ENCODE measurements at places on chromosomes 6 and 20.

- no peak for DNase-seq
These were observed 193.1 kb downstream of the CDH4 start for GRCh38 chr20:61445138-61445537.

- no peak for DNase-seq
These were observed 3.8 kb downstream of the NFKBIE start for GRCh38 chr6:44261581-44261980.

DNA sequence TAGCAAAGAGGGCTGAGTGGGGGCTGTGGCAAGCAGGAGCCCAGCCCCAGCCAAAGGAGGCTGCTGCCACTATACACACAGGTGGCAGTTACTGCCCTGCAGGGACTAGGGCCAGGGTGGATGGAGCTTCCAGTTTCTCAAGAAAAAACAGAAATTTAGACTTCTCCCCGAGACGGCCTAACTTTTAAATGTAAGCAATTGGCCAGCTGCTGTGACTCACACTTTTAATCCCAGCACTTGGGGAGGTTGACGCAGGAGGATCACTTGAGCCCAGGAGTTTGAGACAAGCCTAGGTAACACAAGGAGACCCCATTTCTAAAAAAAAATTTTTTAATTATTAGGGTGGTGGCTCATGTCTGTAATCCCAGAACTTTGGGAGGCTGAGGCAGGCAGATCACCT is 98.2 kb upstream of the NFATC2 start:
- DNase-seq, result no peak

- DNase-seq, result no peak
These were observed 190.8 kb downstream of the EPM2A start for GRCh38 chr6:145544514-145544913.

GRCh38 chr6:151761851-151762250 is 45.6 kb upstream of the ESR1 start:
- no peak for DNase-seq

DNA sequence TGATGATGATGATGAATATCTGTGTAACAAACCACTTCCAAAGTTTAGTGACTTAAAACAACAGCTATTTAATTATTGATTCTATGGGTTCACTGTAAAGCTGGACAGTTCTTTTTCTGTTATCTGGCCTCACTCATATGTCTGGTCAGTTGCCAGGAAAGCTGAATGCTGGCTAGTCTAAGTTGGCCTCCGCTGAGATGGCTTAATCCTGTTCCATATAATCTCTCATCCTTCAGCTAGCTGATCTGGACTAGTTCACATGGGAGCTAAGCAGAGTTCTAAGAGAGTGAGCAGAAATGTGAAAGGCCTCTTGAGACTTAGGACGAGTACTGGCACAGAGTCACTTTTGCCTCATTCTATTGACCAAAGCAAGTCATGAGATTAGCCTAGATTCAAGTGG is 334.7 kb upstream of the FLRT3 start:
- DNase-seq, result no peak

- DNase-seq, result no peak
These were observed 84.0 kb downstream of the NCR2 start for GRCh38 chr6:41419385-41419784.

- DNase-seq, result no peak
These were observed 15.1 kb downstream of the PKIG start for GRCh38 chr20:44597516-44597915.

DNA sequence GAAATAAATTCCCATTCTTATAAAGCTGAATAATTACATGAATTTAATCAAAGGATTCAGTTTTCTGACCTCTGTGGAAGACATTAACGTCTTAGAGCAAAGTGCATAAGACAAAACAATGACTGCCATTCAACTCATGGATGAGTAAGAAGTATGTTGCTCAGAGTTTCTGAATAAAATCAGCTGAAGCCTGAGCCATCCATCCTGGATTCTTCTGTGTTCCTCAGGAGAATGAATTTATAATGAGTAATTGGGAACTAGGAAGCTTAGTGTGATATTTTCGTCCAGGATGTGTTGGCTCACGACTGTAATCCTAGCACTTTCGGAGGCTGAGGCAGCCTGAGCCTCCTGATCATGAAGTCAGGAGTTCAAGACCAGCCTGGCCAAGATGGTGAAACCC is 62.8 kb downstream of the PERP start:
- DNase-seq, result no peak

DNA sequence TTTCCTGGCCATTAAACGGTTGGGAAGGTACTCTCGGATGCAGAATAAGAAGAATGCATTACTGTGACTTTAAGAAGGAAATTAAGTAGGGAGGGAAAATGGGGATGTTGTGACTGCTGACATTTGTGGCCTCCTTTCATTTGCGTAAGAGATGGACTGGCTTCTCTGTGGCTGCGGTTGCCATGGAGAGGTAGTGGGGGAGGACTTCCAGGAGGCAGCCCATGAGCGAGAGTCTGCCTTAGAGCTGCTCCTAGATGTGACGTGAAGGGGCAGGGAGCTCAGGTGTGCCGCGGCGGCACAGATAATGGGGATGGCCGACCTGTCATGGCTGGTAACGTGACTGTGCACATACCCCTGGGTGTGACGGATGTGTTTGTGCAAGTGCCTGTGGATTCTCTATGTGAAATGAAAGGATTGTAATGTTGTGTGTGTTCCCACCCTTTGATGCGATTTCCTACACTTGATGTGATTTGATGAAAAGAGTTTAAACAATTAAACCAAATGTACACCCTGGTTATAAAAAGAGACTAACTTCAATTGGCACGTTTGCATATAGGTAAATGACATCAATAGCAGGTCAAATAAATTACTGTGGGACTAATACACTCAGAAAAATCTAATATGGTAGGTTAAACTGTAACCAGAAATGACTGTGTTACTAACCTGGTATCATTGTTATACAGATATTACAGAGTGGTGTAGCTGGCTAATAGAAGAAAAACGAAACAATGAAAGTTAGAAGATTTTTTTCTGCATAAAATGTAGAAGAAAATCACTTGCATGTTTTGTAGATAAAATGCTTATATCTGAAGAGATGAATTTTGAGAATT is 48.9 kb downstream of the HIVEP1 start:
- no peak for DNase-seq

DNA sequence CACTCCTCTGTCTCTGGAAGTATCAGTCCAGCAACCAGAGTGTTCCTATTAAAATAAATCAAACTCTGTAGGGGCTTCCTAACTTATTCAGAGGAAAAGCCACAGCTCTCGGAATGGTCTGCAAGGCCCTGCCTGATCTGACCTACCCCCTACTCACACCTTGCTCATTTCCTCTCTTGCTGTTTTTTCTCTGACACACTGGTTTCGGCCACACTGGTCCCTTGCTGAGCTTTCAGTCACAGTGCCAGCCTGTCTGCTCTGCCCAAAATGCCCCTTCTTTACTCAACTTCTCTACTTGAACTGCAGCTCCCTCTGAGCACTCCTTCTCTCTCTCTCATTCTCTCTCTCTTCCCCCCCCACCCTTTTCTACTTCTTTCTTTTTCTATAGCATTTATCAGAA is 430.2 kb downstream of the UTRN start:
- DNase-seq, result no peak

- DNase-seq, result no peak
These were observed 190.4 kb upstream of the JAG1 start for GRCh38 chr20:10864076-10864672.

DNA sequence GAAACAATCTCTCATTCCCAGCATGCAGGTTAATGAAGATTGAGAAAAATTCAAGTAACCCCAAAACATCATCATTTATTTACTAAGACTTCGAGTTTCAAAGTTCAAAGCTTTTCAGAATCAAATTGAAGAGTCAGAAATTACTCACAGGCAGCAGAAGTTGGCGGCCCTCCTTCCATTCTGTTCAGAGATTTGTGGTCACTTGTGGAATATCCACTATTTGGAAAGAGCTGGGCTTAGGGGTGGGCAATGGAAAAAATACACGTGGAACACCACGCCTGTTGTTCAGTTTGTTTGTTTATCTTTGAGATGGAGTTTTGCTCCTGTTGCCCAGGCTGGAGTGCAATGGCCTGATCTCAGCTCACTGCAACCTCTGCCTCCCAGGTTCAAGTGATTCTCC is 108.6 kb upstream of the NAA20 start:
- no peak for DNase-seq

GRCh38 chr6:73704260-73704659 is 8.3 kb downstream of the CD109 start:
- no peak for DNase-seq

- no peak for DNase-seq
These were observed 469 bp downstream of the SYNJ2 start for GRCh38 chr6:157982102-157982562.

GRCh38 chr6:148487461-148487860 is 144.8 kb downstream of the SASH1 start:
- DNase-seq, result no peak

DNA sequence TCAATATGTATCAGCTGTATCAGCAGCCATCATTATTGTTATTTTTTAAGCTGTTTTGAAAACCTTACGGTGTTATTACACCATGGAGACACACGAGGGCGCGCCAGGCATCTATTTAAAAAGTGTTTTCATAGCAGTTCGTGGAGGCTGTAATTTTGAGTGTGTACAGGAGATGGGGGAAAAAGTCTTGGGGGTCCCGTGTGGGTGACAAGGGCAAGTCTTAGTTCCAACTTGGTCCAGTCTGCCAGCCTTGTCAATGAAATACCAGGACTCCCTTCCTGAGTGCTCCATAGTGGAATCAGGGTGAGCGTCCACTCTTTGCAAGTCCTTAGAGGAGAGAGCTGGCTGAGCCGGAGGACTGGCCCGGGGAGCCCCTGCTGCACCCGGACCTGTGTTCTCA is 43.3 kb downstream of the SLC2A10 start:
- peak; percentile 21 for DNase-seq

- DNase-seq, result no peak
These were observed 29.1 kb downstream of the PLCG1 start for GRCh38 chr20:41166201-41167117.

DNA sequence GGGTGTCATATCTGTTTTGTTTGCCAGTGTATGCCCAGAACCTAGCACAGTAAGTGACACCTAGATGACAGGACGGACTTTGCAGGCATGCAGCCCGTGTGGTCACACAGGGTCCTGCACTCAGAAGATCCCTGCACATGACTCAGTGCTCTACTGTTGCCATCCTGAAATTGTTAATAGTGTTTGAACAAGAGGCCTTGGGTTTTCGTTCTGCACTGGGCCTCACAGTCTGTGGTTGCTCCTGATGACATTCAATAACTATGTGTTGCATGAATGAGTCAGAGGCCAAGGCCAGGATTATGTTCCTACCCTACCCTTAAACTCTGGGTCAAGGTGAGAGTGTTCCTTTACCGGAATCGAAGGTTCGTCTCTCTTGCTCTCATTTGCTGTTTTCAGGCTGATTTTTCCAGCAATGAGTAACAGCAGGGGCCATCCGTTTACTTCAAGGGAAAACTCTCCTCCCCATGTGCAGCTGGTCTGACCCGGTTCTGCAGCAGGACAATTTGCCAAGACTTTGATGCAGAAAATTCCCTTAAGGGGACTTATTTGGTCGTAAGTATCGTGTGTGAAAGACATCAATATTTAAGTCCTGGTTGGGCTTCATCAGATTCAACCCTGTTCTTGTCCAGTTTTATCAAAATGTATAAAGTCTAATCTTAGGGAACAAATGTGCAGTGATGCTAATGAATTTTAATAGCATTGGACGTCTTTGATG is 13.0 kb upstream of the PFDN4 start:
- DNase-seq, result no peak

DNA sequence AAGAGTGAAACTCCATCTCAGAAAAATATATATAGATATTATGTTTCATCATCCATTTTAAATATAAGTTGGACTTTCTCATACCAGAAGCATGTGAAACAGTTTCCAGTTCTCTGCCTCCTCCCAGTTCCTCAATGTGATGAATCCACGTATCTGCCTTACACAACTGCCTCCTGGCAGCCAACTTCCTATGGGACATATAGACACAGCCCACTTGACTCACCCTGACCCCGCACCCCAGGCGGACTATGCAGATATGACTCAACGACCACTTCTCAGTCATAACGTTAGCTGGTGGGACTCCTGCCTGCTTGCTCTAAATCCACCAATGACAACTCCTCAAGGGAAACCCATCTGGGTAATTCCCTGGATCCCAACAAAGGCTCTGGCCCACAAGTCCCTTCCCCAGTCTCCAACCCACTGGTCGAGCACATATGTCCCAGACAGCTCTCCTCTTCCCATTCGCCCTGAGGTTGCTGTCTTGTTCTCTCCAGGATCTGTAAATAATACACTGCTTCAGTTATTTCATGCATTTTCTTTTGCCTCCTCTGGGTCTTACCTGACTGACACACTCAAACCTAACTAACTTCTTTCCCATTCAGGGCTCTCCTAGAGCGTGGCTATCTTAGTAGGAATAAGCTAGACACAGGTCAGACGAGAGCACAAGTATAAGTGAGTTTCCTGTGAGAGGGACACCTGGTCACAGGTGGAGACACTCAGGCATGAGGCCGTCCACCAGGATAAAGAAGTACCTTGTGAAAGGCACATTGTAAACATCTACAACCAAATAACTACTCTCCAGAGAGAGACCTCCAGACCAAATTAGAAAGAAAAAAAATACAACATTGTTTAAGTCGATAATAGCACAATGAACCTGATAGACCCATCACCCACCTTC is 548.5 kb downstream of the CD83 start:
- no peak for DNase-seq

- no peak for DNase-seq
These were observed 125.0 kb upstream of the TSHZ2 start for GRCh38 chr20:52847029-52847660.

GRCh38 chr6:158416883-158417759 is 104.9 kb downstream of the TULP4 start:
- no peak for DNase-seq

DNA sequence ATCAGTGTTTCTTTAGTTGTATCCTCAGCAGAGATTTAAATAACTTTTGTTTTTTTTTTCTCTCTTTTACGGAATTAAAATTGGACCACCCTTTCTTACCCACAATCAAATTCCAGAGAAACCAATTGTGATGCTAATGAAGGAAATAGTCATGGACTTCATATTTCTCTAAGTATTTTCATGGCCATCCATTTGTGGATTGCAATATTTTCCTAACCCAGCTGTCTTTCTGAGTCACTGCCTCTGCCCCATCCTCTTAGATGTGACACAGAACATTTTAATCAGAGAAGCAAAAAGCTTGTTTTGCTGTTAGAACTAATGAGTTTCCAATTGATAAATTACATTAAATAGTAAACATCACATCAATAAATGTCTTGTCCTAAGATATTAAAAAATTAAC is 405.5 kb upstream of the ADGRB3 start:
- DNase-seq, result no peak

DNA sequence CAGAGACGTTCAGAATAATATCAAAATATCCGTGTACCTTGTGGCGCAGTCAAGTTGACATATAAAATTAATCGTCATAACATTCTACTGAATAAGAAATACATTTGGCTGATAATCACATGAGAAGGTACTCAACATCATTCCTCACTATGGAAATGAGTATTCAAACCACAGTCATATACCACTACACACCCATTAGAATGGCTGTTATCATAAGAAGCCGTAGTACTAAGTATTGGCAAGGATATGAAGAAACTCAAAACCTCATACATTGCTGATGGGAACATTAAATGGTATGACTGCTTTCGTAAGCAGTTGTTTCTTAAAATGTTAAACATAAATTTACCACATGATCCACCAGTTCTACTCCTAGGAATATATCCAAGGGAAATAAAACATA is 244.7 kb downstream of the CDKAL1 start:
- DNase-seq, result no peak
